A549 treated with AZD2906 at 1 μM for 4 hours (cell line): ENCODE measurements at places on chromosomes 1 and 21. TPM values are rescaled to one million over a fixed set of nuclear protein-coding genes. Genes with fewer than 3 reads are reported as not detected.

GLRX2 gene
- 37.1 to 48.0 TPM (median 44.4 TPM) in 5 replicates for total RNA-seq

NUAK2 gene
- total RNA-seq, result 21.3 to 27.0 TPM (median 24.7 TPM) in 5 replicates

TMIGD3 gene
- total RNA-seq, result 0.08 TPM in 1 of 5 replicates, not detected in the others

CELA3B gene
- not detected in 5 replicates for total RNA-seq

SYDE2 gene
- total RNA-seq, result 0.70 to 1.1 TPM (median 0.95 TPM) in 5 replicates

S100A7 gene
- total RNA-seq, result not detected in 5 replicates
